ENCODE measurements at places on chromosomes 6 and 20.

- DNase-seq = no peak
Measured at GRCh38 chr6:6218759-6219085, 101.7 kb downstream of the F13A1 start.

DNA sequence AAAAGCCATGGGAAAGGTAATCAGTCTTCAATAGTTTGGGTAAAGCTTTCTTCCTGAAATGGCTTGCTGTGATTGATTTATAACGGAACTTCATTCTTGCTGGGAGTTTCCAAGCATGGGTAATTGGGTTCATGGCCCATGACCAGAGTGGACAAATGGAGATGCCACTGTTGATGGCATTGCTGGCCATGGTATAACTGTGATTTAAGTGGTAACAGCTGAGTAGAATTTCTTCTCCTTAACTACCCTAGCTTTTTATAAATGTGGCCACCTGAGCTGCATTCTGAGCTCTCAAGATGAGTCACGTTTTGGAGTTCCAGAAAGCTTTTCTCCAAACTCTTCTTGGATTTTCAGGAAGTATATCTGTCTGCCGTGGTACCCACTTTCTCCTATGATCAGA is 39.9 kb upstream of the SNRPB2 start:
- DNase-seq = no peak

DNA sequence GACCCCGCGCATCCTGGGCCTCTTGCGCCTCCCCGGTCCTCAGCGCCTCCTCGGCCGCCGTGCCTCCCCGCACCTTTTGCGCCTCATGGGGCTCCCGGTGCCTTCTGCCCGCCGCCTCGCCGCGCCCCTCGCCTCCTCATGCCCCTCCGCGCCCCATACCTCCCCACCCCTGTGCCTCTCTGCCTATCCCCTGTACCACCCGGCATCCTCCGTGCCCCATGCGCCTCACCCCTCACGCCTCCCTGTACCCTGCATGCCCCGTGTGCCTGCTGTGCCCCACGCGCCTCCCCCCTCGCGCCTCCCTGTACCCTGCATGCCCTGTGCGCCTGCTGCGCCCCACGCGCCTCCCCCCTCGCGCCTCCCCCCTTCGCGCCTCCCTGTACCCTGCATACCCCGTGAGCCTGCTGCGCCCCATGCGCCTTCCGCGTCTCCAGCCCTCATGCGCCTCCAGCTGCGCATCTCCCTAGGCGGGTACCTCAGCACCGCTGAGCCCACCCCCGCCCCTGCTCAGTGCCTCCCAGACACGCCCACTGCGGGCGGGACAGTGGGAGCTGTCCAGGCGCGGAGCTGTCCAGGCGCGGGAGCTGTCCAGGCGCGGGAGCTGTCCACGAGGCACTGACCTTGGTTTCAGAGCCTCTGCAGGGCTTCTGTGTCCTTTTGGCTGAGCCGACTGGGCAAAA is 37.1 kb downstream of the IGF2R start:
- no peak for DNase-seq

DNA sequence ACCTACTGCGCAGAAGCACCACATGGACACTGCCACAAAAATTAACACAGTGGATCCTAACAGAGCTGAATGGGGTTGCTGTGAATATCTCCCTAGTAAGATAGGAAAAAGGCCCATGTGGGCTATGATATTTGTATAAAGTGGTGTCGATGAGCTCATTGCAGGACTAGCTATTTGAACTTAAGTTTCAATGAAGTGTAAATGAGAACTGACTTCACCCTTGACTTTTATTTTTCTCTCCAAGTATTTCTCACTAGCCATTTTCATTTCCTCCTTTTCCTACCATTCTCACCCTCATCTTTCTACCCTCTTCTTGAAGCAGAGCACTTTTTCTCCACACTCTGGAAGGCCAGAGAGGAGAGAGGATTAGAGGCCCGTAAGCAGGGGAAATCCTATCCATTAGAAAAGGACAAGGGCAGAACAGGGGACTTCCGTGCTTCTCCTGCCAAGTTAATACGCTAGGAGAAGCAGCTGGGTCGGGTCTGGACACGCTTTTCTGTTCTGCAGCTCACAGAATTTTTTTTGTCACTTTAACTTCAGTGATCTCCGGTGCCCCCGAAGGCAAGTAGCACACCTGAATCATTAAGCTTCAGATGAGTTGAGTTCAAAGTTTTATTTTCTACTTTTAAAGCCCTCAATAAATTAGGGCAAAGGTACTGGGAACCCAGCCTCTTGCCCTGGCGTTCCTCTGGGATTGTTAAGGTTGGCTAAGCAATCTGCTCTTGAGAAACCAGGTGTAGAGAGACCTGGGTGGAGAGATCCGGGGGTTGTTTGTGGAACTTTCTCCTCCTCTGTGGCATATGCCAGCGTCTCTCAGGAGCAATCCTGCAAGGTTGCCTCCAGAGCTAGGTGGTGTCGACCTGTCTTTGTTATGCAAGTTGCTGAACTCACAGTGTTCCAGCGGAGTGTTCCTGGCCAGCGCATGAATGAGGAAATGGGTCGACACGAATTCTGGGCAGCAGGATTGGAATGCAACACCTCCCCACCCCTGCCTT is 56.2 kb upstream of the ARID1B start:
- no peak for DNase-seq

DNA sequence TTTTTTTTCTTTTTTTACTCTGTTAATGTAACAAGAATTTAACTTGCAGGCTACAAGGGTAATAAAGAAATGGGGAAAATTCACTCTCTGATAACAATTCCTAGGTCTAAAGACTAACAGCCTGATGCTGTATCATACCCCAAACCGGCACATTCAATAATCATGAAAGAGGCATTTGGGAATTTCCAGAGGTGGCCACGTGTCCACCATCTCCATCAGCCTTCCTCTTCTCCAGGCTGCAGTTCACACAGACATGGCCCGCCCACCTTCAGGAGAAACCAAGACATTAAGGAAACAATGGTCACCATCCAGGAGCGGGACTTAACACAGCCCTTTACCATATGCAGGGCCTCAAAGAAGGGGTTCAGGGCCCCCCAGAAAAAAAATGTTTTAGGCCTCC is 44.8 kb downstream of the PDE10A start:
- no peak for DNase-seq

DNA sequence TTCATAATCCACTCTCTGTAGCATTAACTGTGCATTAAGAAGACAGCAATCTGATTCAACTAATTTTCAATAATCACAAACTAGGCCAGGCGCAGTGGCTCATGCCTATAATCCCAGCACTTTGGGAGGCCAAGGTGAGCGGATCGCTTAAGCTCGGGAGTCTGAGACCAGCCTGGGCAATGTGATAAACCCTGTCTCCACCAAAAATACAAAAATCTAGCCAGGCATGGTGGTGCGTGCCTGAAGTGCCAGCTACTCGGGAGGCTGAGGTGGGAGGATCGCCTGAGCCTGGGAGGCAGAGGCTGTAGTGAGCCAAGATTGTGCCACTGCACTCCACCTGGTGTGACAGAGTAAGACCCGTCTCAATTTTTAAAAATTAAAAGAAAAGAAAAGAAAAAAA is 29.5 kb downstream of the SERPINB9 start:
- no peak for DNase-seq

DNA sequence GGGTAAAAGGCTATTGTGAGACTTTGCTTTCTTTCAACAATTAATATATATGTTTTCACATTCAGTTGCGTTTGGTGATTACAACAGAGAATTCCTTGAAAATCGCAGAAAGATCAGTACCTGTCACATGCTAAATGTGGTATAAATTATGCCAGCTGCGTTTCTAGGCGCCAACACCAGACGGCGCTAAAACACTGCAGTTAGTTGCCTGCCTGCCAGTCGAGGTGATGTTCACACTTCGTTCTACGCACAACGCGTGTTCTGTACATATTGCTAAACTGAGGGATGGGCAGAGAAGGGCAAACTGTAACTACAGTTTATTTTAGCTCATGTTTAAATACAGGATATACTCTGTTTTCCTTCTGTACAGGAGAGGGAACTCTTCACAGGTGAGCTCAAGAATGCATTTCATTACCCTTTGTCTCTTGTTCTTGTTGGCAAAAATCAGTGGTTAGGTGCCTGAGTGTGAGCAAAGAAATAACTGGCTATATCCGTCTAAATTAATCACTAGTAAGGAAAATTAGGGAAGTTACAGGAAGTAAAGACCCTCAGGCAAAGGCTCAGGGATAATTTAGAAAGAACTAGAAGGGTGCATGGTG is 100.1 kb upstream of the RGS17 start:
- peak; percentile 7 for DNase-seq

GRCh38 chr20:19624221-19624965 is 133.7 kb upstream of the RIN2 start:
- no peak for DNase-seq

- DNase-seq = no peak
Measured at GRCh38 chr6:128515550-128516513, 4.6 kb downstream of the PTPRK start.

GRCh38 chr20:22414305-22414742 is 170.0 kb downstream of the FOXA2 start:
- no peak for DNase-seq

DNA sequence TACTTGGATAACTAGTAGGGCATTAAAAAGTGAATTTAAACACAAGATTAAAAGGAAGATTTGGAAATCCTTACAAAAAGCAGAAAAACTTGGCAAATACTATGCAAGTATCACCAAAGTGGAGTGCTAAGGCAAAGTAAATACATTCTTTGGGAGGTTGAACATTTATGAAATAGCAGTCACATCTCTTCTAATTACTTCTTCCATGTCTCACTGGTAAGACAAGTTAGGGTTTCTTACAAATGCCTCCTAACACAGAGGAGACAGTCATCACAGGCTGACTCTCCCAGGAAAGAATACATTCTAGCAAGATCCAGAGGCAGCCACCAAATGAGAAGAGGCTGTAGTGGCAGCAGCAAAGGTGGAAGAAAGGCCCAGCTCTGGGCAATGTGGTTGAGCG is 298.2 kb downstream of the BTBD9 start:
- no peak for DNase-seq

DNA sequence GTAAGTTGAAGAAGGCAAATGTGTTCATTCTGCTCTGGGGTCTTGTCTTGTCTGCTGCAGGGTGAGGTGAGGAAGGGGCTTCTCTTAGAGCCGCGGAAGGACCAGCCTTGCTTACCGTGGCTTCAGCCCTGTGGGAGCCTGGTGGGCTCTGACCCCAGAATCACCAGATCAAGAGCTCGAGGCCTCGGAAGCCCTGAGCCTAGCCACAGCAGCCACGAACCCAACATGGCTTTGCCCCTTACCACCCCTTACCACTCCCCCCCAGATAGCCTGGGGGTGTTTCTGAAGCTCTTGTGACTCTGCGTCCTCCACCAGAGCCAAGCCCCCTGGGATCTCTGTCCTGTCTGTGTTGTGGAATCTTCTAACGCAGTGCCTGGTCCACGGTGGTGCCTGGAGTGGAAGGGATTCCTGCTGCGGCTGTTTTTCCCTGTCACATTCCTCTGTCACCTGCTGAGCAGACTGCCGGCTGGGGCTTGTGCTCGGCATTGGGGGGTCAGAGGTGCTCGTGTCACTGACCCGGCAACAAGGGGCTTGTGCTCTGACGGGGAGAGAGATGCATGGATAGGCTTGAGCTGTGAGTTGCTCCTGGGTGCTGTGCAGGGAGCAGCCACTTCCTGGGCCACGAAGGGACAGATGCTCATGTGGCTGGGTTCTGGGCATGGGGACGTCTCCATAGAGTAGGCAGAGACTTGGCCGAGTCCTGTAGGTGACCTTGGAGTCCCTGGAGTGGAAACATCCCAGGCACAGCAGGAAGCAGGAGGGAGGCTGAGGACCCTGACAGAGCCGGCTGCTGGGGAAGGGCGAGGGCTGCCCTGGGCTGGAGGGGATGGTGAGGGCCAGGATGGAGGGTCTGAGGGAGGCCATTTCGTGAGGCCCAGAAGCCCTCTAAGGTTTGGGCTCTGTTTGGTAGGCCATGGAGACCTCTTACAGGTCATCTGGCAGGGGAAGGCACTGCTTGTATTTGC is 316.0 kb downstream of the QKI start:
- DNase-seq = no peak

DNA sequence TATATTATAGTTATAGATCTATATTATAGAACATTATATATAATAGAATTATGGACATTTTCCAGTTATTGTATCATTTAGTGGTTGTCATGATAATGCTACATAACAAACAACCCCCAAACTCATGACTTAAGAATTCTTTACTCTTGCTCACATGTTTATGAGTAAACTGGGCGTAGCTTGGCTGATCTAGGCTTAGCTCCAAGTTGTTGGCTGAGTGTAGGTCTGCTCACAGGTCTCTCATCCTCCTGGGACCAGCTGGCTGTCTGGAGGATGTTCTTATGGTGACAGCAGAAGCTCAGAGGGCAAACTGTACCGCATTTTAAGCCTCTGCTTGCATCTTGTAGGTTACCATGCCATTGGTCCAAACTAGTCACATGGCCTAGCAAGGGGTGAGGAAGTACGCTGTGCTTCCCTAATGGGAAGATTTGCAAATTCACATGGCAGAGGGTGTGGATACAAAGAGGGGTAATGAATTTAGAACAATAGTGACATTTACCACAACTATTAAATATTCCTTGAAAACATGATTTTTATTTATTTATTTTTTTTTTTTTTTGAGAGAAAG is 34.2 kb downstream of the ARHGAP40 start:
- DNase-seq = no peak

Data from stimulated activated CD4-positive, alpha-beta T cell treated with anti-CD3 and anti-CD28 coated beads, Interleukin-1b, Interleukin-23, amount 100 ng/mL, for 4 hours (primary cell).